ENCODE measurements at places on chromosomes 4 and X. TPM values are rescaled to one million over a fixed set of nuclear protein-coding genes. Genes with fewer than 3 reads are reported as not detected.
A peak's percentile ranks its signal among the peaks of the same experiment; 100 is the strongest.

GRCh38 chrX:8738588-8739189 is 6.8 kb upstream of the ANOS1 start:
- DNase-seq, result no peak

GRCh38 chrX:39161611-39162255 is 360.5 kb downstream of the MID1IP1 start:
- no peak for DNase-seq

DNA sequence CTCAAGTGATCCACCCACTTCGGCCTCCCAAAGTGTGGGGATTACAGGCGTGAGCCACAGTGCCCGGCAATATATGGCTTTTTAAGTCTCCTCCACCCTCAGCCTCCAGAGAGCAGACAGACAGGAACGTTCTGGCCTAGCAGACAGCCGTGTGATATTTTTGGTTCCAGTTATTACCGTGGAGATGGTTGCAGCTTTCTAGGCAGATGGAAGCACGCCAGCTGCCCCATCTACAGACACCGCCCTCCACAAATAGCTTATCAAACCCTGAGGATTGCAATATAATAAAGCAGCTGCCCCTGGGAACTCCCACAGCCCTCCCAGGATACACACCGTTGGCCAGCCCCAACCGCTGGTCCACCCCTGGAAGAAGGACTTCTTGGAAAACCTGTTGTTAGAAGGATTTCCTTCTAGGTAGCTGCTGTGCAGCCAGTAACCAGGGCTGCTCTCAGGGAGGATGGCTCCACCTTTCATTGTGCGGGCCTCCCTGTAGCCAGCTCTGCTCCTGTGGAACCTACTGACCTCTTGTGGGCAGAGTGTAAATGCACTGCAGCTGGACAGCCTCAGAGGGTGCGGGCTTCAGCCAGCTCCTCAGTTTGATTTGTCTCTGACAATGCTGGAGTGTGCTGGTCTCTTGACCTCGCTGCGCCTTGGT is 44.0 kb downstream of the SLC25A5 start:
- DNase-seq, result peak; percentile 60

- peak; percentile 33 for DNase-seq
Measured at GRCh38 chrX:135535077-135535940, 14.8 kb downstream of the INTS6L start.

DNA sequence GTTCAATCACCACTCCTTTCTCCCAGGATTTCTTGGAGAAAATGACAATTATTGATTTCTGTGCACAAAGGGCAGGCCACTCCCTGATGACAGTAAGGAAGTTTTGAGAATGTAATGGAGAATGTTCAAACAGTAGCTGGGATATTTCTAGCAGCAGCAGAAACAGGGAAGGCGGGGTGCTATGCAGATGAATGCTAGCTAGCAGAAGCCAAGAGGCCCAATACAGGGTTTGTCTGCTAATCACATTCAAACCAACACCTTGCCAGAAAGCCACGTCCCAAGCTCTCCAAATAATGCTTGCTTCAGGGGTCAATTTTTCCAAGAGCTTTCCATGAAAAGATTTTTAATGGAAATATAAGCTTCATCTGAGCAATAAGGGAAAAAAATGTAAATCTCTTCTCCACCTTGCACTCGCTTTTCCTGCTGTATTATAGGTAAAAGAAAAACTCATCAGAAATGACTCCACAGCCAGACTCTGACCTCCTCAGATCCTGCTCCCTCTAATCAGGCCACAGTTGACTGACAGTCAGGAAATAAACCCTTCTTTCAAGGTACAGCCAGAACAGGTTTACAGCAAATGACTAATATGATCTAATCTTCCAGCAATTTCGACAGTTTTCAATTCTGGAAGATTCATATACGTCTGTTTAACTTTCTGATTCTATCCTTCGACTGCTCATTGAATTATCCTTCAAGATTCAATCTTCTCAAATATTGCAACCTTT is 84.7 kb upstream of the PCDH19 start:
- no peak for DNase-seq

DNA sequence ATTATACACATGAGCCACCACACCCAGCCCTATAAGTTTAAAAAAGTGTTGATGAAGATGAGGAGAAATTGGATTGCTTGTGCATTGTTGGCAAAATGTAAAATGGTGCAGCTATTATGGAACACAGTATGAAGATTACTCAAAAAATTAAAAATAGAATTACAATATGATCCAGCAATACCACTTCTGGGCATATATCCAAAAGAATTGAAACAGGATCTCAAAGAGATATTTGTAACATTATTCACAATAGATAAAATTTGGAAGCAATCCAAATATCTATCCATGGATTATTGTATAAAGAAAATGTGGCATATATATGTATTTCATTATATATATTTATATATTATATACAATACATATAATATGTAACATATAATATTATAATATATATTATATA is 515.6 kb upstream of the GNPDA2 start:
- DNase-seq, result peak; percentile 47

- no peak for DNase-seq
Measured at GRCh38 chr4:57194068-57194611, 84.0 kb upstream of the IGFBP7 start.

GRCh38 chr4:113832803-113833202 is 71.3 kb upstream of the CAMK2D start:
- no peak for DNase-seq

SSX1 gene
- not detected for total RNA-seq

HTR2C gene
- total RNA-seq, result not detected

Data from mammary epithelial cell (primary cell).